ENCODE measurements at places on chromosomes 5 and 9.

GRCh38 chr9:120944434-120944843 lies 17.8 kb upstream of the TRAF1 start:
- no peak for DNase-seq

DNA sequence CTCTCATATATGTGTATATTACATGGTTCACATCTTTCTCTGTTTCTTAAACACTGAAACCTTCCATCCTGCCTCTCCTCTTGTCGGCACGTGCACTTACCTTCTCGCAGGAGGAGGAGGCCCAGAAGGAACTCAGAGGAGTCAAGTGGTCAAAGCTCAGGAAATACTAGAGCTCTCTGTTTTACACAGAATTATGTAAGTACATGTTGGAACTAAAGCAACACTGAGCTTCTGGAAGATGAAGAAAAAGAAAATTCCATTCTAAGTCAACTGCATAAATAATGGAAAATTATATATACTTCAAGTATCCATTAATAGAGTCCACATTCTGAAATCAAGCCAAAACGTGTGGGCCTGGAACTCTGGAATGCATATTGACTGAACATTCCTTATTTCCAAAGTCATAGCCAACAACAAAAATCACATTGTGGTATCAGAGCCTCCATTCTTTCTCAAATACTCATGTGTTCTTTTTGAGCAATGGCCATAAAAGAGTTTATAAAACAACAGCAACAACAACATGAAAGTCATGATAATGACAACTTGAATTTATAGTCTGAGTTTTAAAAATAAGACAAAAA lies 121.5 kb upstream of the RAI14 start:
- peak; percentile 52 for DNase-seq

DNA sequence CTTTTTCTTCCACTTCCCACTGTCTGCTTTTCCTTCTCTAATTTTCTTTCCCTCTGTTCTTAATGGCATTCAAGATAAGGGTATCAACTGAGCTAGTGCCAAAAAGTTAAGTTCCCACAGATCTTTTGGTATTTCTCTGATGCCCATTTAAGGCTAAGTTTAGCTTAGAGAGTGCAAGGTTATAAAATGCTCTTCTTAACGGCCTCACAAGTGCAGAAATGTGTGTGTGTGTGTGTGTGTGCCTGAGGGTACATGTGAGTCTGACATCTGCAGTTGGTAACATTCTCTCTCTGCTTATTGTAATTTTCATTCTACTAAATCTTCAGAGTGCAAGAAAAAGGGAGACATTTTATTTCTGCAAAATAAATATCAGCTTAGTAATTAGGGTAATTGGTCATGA lies 24.2 kb downstream of the FBN2 start:
- DNase-seq = no peak

DNA sequence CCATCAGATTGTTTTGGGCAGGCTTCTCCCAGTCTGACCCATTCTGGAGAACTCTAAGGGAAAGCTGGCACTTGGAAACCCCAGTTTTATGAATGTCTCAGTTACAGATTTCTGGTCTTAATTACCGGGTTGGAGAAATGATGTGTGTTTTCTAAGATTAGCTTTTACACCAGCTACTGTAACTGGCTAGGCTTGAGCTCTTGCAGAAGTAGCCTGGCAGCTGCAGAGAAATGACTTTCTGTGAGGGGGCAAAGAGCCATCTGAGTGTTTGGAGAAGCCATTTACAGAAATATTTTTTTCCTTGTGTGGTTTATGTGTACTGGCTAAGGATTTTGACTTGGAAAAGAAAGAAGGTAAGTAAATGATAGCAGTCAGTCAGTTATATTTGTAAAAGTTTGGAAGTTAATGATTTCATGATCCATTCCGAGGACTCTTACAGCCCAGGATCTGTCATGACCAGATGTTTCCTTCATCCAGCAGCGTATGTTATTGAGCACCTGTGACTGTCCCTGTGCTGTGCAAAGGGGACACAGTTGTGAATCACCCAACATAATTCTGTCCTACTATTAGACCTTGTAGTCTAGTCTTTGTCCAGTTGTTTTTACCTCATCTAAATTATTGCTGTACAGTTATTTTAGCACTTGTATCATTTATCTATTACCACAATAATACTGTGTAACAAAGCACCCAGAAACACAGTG lies 53.7 kb upstream of the GDNF start:
- no peak for DNase-seq

- no peak for DNase-seq
Observed at GRCh38 chr5:58851571-58851970, 268.7 kb downstream of the RAB3C start.

- DNase-seq = no peak
Observed at GRCh38 chr9:90112788-90113187, 508.0 kb downstream of the GADD45G start.

DNA sequence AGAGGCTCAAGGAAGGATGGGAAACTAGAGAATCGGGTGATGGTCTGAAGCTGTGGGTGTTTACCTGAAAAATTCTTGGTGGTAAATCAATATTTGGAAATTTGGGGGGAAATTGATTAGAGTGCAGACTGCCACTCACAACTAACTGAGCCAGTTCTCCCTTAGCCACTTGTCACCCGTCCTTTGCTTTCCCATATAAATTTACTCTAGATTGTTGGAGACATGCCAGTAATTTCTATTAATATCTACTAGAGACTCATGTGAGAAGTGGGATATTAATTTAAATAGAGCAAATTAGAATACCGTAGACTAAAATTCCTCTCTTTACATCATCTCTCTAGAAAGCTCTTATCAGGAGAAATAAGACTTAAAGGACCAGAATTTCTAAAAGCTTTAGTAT lies 471.3 kb upstream of the DAB2 start:
- DNase-seq = no peak

DNA sequence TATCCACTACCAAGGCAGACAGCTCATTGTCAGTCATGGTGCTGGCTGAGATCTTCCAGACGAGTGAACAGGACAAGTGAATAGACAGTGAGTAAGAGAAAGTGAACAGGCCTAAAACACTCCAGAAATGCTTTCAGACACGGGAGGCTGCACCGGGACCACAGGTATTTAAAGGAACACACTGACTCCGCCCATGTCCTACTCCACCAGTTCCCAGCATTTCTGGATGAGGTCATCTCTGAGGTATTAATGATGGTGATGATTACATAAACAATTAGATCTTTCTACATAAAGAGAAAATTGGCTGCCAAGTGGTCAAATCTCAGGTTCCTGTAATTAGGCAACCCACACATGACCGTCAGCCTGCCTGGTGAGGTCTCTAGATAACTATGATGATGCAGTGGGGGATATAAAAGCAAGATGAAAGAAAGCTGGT lies at the start of gene ACTBL2:
Gene ACTBL2, minus strand, starts transcription at position 141 of the 436 bp plus-strand sequence. Its CDS starts 104 bp downstream, at position 37.
- DNase-seq = peak; percentile 56

DNA sequence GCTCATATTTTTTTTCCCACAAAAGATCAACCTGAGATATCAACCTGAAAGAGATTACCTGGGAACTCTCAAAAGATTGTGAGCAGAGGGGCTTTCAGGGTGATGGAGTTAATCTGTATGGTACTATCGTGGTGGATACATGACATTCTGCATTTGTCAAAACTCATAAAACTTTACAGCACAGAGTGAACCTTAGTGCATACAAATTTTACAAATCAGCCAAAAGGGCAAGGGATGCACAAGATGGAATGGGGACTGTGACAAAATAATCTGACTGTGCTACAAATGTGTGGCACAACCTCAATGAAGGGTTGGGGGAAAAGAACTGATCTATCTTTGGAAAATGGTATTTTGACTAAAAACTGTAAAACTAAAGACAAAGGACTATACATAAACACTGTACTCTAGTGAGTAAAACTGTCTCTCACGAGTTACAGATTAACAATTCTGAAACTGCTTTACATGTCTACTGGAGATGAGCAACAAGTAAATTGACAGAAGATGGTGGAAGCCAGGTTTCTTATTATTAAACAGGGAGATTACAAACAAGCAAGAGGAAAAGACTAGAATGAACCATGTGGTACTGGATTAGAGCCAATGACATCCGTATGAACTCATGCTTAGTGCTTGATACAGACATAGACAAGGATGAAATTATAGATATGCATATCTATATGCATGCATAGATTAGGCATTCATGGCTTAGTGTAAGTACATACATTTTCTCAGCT lies 24.8 kb upstream of the RLN1 start:
- no peak for DNase-seq

GRCh38 chr9:76403352-76403751 lies 9.1 kb upstream of the RFK start:
- DNase-seq = peak; percentile 49

DNA sequence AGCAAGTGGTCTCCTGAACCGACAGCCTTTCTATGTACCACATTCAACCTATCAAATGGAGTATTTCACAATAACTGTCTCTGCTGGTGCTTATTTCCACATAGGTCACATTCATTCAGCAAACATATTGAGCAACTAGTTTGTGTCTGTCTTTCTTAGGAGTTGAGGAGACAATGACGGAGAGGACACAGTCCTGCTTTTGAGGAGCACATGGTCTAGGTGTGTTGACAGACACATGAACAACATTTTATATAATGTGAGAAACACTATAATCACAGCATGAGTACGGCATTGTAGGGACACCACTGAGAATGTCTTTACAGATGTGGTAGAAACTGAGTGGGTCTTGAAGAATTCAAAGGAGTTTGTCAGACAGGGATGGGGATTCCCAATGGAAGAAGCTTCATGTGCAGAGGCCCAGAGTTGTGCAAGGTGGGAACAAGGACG lies 28.5 kb downstream of the NFIL3 start:
- no peak for DNase-seq

DNA sequence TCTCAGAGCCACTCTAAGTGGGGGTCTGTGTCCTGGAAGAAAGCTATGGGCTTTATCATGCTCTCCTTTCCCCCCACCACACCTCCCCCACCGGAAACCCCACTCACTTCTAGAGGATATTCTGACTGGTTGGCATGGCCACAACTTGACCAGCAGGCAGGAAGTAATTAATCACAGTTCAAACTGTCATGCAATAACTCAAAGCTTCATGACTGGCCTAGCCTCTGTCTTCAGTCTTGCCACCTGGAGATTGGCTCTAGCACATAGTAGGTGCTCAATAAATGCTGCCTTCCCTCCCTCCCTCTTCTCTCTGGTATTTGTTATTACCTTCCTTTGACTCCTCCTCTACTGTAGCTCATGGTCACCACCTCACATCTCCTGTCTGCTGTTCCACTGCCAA lies 124.7 kb downstream of the GABBR2 start:
- no peak for DNase-seq

DNA sequence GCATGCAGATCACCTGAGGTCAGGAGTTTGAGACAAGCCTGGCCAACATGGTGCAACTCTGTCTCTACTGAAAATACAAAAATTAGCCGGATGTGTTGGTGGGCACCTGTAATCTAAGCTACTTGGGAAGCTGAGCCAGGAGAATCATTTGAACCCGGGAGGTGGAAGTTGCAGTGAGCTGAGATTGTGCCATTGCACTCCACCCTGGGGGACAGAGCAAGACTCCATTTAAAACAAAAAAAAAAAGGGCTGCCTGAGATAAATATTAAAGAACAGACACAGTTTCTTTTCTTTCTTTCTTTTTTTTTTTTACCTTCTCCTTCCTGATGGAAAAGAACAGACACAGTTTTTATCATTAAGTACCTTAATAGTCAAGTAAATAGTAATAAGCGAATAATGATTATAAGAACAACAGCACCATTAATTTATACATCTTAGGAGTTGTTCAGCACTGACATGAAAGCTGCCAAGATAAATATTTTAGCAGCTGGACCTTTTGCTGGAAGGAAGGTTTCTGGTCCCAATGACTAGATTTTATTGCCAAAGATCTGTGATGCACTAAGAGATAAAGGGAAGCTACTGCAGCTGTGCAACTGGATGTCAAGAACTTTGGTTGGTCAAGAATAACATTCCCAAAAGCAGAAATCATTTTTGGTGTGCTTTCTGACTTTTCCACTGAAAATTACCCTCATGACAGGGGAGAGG lies 7.0 kb downstream of the CENPP start:
- no peak for DNase-seq

- no peak for DNase-seq
Observed at GRCh38 chr9:94995048-94995693, 268.7 kb downstream of the AOPEP start.

DNA sequence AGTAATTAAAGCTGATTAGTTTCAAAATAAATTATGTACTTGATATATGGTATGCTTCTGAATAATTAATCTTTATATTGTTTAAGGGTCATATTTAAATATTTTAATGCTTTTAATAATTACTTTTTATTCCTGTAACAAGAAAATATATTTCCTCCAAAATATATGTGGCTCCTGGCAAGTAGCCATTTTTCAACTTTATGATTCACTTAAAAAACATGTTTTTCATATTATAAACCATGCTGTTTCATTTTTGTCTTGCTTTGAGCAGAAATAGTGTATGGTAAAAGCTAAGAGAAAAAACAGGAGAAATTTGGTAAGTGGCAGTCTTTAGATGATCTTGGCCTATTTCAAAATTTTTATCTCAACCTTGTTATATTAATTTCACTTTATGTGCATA lies 14.6 kb downstream of the SPATA9 start:
- no peak for DNase-seq

DNA sequence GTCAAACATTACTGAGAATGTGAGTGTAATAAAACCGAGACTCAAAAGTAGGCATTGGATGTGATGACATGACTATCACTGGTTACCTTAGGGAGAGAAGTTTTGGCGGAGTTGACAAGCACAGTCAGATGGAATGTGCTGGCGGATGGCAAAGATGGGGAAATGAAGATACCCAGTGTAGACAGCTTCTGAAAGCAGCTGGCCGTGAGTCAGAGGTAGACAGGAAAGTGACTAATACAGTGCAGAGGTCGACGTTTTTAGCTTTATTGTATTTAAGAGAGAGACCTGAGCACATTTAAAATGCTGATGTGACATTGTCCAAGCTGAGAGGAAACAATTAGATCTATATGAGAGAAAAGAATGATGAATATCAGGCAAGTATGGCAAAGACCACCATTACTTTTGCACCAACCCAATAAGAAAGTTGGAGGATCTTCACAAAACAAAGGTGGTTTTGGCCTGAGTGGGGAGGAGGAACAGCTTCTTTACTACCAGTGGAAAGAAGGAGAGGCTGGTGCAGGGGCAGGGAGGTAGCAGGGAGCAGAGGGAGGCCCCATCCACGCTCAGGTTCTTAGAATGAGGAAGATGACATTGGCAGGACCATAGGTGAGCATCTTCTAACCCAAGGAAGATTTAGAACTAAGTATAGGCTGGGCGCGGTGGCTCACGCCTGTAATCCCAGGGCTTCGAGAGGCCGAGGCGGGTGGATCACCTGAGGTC lies 36.7 kb upstream of the KCNIP1 start:
- DNase-seq = peak; percentile 83

GRCh38 chr5:151239237-151239861 lies 13.6 kb upstream of the GM2A start:
- DNase-seq = peak; percentile 83

- DNase-seq = no peak
Observed at GRCh38 chr5:173809014-173809413, 79.1 kb upstream of the CPEB4 start.

DNA sequence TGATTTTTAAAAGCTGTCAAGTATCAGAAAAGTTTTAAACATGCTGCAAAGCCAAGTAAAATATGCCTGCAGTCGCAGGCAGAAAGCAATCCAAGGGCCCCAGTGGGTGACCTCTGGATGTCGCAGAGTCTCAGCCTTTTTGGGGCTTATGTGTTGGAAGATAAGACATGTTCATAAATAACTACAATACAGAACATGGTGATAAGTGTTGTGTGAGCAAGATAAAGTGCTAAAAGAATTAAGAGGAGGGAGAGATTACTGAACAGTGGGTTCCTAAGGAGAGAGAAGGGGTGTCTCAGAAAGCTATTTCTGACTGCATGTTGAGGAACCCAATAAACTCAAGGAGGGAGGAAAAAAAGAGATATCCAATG lies 78.9 kb upstream of the ADRB2 start:
- DNase-seq = no peak

GRCh38 chr5:147479949-147480348 lies 29.9 kb downstream of the DPYSL3 start:
- no peak for DNase-seq

Measured in urothelium cell line (cell line).